ENCODE measurements at places on chromosomes 7 and 10.

- no peak for DNase-seq
Observed at GRCh38 chr10:95334805-95335144, 44.0 kb upstream of the PDLIM1 start.

DNA sequence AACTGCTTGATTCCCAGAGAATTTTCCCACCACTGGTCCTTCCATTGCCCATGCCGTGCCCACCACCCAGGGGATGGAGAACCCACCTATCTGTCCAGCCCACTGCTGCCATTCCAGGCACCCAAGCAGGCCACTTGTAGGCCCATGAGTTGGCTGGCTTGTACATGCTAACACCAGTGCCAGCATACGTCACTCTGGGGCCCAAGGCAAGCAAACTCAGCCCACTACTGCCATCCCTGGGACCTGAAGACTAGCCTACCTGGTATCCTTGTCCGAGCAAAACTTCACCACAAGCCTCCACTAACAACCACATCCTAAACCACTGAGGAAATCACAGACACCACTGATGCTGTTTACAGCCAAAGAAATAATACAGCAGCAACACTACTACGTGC, 44.7 kb upstream of the CDK6 start:
- no peak for DNase-seq

DNA sequence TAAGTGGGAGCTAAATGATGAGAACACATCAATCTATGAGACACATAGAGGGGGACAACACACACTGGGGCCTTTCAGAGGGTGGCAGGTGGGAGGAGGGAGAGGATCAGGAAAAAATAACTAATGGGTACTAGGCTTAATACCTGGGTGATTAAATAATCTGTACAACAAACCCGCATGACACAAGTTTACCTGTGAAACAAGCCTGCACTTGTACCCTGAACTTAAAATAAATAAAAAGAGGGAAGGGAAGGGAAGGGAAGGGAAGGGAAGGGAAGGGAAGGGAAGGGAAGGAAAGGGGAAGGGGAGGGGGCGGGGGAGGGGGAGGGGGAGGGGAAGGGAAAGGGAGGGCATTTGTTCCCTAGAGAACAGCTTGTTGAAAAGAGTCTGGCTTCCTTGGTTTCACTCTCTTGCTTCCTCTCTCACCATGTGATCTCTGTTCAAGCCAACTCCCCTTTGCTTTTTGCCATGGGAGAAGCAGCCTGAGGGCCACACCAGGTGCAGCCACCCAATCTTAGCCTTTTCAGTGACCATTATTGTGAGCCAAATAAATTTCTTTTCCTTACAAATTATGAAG, 57.7 kb downstream of the FAM13C start:
- no peak for DNase-seq

DNA sequence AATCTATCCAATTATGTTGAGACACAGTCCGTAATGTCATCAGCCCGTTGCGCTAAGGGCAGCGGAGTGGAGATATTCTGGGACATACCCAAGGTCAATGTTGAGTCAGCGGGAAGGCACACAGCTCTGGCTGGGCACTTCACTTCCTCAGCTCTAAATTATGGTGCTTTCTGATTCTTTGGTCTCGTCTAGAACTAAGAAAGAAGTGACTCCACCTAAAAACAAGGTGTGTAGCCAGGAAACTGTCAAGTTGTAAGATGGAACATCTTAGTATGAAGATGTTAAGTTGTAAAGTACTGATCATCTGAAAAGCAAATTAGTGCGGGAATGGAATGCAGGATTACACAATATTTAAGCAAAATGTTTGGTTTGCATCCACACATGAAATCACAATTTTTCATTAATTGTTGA, 43.1 kb downstream of the BAIAP2L1 start:
- DNase-seq = no peak

DNA sequence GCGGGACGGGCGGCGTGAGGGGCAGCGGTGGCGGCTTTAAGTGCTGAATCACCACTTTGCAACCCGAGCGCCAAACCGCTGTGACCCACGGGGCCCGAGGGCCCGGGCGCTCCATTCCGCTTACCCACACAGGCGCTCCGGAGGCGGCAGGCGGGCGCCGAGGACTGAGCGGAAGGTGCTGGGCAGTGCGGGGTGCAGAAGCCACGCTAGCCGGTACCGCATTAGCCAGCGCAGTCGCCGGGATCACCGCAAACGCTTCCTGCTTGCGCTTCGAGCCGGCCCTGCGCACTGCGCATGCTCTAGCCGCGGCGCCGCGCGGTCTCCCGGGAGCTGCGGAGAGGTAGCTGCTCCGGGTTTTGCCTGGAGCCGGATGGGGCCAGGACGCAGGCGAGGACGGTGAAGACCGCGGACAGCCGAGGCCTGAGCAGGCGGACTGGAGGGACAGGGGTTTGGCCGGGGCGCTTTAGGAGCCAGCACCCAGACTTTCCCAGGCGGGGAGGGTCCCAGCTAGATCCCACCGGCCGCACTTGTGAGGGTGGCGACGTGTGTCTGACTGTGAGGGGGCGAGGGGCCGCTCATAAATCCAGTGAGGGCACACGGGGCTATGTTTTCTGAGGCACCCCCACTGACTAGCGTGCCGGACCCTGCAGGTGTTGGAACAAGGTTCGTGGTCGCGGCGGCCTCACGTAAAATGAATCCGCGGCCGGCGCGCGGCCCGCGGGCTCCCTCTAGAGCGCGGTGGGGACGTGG, at the start of gene IDE:
IDE (minus strand) TSS at position 296 of the 750 bp plus-strand sequence; CDS start at position 222, 74 bp downstream.
- DNase-seq = peak; percentile 85

DNA sequence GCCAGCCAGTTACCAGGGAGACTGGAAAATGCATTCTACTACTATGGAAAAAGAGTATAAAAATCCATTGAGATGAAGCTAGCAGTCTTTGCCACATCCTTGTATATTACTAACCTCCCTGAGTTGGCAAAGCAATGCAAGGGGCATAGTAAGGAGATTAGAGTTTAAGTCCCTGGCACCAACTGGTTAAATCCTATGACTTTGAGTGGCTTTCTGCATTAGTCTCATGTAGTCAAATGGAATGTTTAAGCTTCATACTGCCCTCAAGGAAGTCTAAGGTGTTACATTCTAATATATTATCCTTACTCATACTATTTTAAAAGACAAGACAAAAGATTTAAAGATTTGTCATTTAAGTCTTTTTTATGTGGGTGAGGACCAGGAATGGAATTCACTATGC, 110.1 kb downstream of the INHBA start:
- no peak for DNase-seq

DNA sequence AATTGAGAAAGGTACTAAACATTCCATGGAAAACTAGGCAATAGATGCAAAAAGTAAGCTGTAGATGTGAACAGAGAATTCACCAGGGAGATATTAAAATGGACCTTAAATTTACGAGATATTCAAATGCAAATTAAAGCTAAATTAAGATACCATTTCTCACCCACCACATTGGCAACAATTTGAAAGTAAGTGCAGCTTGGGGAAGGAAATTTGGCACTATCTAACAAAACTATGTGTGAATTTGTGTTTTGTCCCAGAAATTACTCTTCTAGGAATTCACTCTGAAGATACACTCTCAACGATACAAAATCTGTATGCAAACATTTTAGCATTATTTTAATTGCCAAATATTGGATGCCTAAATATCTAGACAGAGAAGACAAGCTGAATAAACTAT, 178.2 kb upstream of the SORCS1 start:
- DNase-seq = no peak

Measured in midbrain (tissue), 1 donor.